ENCODE measurements at places on chromosomes 6 and 20.

- H3K36me3 ChIP-seq: no peaks in the 10 kb centered on the region
- no peak for DNase-seq
- H3K4me3 ChIP-seq: no peak overlapping the region
- no peaks in the 10 kb centered on the region for H3K27me3 ChIP-seq
- no peaks in the 10 kb centered on the region for H3K4me1 ChIP-seq
- no peak overlapping the region for H3K27ac ChIP-seq
Observed at GRCh38 chr20:46914789-46915379, 20.2 kb downstream of the EYA2 start.

- DNase-seq: no peak
- H3K27ac ChIP-seq: no peak overlapping the region
- H3K36me3 ChIP-seq: no peaks in the 10 kb centered on the region
- no peaks in the 10 kb centered on the region for H3K4me1 ChIP-seq
Observed at GRCh38 chr6:150735341-150735851, 130.1 kb upstream of the MTHFD1L start.

DNA sequence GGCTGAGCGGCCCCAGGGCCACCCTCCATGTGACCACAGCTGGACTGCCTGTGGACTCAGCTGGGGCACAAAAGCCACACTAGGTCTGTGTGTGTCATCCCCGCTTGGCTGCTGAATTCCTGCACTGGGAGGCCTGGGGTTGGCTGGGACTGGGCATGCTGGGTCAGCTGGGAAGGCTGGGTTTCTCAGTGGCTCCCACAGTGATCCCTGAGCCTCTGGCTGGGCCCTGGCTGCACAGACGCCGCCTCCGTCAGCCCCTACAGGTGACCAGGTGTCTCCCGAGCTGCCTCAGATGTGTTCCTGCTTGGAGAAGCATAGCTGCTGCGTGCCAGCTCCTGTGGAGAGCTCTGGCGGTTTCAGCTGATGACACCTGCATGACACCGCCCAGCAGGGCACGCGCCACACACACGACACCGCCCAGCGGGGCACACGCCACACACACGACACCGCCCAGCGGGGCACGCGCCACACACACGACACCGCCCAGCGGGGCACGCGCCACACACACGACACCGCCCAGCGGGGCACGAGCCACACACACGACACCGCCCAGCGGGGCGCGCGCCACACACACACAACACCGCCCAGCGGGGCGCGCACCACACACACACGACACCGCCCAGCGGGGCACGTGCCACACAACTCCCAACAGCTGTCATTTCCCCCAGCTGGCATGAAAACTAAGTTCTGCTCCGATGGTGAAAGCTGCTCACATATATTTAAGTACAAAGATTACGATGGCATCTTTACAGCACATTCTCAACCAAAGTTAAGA is 88.8 kb downstream of the TAF4 start:
- H3K36me3 ChIP-seq: peaks cover 39% of the 10 kb centered on the region
- no peak for DNase-seq
- no peak overlapping the region for H3K4me3 ChIP-seq
- H3K27ac ChIP-seq: no peak overlapping the region

- H3K4me3 ChIP-seq: no peak overlapping the region
- H3K4me1 ChIP-seq: peaks cover 5% of the 10 kb centered on the region
- no peak overlapping the region for H3K27ac ChIP-seq
- DNase-seq: no peak
Observed at GRCh38 chr20:37912874-37913273, 9.9 kb downstream of the VSTM2L start.

GRCh38 chr20:38286586-38287531 is 17.1 kb upstream of the BPI start:
- no peaks in the 10 kb centered on the region for H3K27me3 ChIP-seq
- H3K4me1 ChIP-seq: no peaks in the 10 kb centered on the region
- H3K4me3 ChIP-seq: no peak overlapping the region

Measured in effector memory CD4-positive, alpha-beta T cell (primary cell).